Breast epithelium (tissue), 4 donors: ENCODE measurements at places on chromosomes 7 and 10.

GRCh38 chr7:112484671-112485167 lies 3.9 kb downstream of the LSMEM1 start:
- DNase-seq, result peak; percentile 40

DNA sequence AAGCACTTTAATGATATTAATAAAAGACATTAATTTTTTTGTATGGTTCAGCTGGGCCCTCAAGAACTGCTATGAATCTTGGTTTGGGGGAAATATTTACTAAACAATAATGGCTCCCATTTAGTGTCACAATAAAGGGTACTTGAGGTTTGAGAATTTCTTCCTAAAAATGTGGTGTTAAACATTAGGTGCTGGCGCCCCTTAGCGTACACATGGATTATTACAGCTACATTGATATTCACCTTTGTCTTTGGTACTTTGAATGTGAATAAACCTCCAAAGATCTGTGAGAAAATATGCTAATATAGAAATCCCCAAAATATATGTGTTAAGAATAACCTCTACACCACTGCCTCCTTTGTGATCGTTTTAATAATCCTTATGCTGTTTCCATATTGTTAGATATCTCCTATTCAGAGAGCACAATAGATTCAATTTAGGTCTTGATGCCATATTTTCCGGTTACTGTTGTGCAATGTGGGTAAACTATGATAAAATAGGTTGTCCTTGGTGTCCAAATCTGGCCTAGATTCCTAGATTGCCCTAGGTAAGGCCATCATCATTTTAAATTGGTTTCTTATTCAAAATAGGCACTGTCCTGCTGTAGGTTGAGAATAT lies 161.8 kb upstream of the CACNA2D1 start:
- DNase-seq, result no peak

DNA sequence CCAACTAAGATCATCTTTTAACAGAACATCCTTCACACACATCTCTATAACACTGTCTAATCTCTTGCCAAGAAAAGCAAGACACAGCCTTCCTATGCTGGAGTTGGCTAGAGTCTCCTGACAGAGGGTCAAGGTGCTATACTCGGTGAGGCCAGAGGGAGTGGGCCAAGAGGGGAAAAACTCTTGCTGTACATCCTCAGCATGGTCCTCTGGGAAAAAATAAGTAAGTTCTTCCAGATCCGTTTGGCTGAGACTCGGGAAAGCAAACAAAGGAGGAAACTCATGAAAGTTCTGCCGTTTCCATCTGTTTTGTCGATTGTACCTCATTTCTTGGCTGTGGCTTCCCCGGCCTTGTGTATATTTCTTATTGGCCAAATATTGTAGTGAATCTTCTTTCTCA lies 33.9 kb downstream of the VWDE start:
- no peak for DNase-seq

GRCh38 chr10:26746061-26746460 lies 48.6 kb downstream of the PDSS1 start:
- DNase-seq, result no peak

GRCh38 chr10:116764979-116765378 lies 22.6 kb upstream of the HSPA12A start:
- no peak for DNase-seq

DNA sequence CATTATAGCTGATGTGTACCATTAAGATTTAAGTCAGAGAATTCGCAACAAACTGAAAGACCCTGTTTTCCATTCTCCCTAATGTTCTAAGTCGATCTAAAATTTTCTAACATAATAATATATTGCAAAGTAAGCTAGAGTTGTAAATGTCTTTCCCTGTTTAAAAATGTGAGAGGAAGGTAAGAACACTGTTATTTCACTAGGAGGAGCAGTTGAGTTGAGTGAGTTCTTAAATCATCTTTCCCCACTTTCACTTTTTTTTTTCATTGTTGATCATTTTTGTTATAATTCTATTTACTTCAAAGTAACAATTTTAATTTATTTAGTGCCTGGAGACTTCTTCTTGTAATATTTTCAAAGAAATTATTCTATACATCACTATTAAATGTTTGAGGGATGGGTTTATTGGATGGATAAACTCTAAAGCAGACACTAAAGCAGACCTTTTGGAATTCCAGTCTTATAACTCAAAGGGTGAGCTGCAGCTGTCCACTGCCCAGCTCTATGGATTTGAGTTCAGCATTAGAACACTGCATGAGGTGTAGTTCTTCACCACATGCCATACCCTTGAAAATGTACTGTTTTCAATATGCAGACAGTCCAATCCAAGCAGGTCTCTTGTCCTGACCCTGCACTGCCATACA lies 181.3 kb upstream of the FZD1 start:
- no peak for DNase-seq

DNA sequence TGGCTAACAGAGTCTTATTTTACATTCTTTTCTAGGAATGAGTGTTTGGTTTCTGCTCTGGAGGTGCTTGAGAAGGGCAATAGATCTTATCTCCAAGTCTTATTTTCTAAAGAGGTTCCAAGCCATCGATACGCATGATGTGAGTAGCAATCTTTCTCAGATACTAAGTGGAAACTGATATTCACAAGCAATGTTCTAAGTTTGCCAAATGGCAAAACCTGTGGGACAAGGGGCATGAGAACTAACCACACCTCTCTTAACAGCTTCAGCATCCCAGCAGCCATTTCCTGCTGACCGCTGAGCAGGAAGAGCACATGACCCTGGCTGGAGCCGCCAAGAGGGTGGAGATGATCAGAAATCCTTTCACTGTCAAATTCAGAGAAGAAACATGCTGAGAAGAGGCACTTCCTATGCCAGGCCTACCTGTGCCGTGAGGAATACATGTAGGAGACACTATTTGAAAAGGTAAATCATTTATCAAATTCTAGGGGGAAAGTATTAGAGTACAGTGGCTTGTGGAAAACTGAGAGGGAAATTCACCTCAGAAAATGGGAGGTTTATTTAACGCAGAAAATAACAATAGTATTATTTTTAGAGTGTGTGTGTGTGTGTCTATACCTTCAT lies 35.2 kb downstream of the CCDC71L start:
- no peak for DNase-seq

- DNase-seq, result no peak
Observed at GRCh38 chr7:111368381-111369065, 193.8 kb downstream of the IMMP2L start.

DNA sequence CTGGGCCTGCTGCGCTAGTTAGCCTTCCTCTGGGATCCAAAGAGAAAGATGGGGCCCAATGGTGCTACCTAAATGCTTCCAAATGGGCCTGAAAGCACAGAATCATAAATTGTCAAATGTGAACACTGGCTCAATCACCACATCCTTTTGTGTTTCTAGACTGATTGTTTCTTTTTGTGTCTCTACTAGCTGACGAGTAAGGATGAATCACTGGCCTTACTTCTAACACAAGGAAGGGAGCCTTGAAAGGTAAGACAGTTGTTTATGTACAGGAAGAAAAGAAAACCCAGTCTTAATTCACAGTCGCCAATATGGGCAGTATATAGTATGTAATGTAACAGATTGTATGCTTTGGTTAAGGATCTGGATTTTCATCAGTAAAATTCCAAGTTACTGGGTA lies 89.5 kb downstream of the ZNF92 start:
- no peak for DNase-seq

GRCh38 chr10:14728346-14728745 lies 46.4 kb downstream of the FAM107B start:
- DNase-seq, result no peak

DNA sequence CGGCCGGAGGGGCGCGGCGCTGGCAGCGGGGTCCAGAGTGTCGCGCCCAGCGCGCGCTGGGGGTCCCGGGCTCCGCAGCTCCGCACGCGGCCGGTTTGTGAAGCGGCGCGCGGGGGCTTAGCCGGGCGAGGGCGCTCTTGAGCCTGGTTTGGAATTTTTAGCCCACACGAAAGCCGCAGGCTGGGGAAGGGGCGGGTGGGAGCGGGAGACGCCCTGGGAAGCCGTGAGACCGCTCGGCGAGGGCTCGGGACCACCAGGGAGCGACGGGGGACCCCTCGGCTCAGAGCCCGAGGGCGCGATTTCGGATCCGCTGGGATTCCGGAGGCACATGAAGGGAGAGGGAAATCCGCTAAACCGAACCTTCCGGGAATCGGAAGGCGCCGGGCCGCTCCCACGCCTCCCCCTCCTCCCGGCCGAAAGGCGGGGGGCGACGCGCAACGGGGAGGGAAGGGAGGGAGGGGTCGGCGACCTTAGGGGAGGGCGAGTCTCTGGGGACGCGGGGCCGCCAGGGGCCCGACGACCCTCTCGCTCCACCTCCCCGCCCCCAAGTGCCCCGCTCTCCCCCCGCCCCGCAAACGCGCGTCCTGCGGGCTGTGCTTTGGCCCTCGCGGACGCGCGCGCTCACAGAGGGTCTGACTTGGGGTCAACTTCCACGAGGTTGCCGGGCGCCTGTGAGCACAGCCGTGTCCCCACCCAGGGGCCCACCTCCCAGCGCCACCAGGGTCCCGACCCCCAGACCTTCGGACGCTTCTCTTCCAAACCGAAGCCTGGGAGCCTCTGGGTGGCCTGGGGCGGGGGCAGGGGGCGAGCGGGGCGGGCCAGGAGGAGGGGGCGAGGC lies 5.1 kb upstream of the ELFN1 start:
- no peak for DNase-seq

GRCh38 chr10:77685432-77685831 lies 47.8 kb upstream of the KCNMA1 start:
- DNase-seq, result no peak

DNA sequence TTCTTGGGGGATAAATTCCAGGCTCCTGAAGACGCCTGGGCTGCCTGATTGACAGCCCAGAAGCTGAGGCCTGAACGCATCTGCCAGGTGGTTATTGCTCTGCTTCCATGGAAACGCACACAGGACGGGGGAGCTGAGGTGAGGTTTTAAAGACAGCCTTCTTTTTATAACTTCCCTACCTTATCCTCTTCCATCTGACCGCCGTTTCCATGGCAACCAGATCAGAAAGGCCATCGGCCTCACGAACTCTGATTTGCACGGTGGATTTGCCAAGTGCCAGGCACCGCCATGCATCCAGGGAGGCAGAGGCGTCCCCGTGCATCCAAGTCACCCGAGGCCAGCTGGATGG lies 260.9 kb downstream of the ADARB2 start:
- no peak for DNase-seq

- DNase-seq, result no peak
Observed at GRCh38 chr7:55486991-55487390, 85.3 kb downstream of the VOPP1 start.

DNA sequence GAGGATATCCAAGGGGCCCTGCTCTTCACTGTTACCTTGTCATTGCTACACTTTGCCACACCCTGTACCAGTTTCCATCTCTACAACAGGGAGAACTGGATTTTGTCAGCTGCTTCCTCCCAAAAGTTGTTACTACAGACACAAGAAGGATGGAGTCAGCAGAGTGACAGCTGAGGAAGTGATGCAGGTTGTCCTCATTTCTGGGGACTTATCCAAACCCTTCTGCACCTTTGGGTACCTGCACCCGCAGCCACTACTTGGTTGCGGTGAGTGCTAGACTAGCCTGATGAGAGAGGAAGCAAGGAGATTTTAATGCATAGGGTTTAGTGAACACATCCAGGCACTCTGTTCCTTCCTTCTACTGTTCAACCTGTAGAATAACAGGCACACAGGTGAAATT lies 281.0 kb downstream of the RPS24 start:
- no peak for DNase-seq

DNA sequence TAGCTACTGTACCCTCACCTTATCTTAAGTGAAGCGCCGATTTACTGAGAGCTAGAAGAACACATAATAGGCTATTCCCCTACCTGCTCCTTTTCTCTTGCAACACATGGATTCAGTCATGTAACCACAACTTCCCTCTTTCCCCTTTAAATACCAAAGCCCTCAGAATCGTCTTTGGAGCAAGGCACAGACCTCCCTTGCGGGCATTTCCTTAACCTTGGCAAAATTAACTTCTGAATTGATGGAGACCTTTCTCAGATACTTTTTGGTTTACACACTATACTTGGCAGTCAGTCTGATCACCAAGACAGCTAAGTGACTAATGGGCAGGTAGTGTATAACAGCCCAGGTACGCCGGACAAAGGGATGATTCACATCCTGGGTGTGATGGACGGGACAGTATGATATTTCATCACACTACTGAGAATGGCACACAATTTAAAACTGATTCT lies 72.7 kb upstream of the SEC61G start:
- no peak for DNase-seq

DNA sequence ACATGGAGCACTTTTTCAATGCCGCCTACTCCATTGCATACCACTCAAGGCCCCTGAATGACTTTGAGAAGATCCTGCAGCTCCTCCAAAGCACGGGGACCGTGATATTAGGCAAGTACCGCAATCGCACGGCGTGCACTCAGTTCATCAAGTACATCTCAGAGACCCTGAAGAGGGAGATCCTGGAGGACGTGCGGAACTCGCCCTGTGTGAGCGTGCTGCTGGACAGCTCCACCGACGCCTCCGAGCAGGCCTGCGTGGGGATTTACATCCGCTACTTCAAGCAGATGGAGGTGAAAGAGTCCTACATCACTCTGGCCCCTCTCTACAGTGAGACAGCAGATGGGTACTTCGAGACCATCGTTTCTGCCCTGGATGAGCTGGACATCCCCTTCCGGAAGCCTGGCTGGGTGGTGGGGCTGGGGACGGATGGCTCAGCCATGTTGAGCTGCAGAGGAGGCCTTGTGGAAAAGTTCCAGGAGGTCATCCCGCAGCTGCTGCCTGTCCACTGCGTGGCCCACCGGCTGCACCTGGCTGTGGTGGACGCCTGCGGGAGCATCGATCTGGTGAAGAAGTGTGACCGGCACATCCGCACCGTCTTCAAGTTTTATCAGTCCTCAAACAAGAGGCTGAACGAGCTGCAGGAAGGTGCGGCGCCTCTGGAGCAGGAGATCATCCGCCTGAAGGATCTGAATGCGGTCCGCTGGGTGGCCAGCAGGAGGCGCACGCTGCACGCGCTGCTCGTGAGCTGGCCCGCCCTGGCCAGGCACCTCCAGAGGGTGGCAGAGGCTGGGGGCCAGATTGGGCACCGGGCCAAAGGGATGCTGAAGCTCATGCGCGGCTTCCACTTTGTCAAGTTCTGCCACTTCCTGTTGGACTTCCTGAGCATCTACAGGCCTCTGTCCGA lies 12.7 kb upstream of the ATP6V0E2 start:
- no peak for DNase-seq

GRCh38 chr7:100472121-100472851 lies 6.7 kb downstream of the TSC22D4 start:
- no peak for DNase-seq

DNA sequence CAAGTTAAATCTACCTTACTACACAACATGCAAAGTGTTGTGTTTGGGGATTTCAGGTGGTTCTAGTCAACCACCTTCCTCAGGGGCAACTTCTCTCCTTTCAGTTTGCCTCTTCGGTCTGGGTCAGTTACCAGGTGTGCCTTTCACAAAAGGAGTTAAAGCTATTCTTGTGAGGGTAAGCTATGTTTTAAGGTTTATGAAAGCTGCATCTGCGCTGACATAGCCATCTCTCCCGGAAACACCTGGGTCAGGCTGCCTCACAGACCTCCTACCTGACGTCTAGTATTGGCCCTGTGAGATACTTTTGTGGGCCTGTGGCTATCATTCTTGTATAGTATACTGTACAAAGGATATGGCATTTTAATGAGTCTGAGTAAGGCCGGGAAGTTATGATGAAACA lies 67.7 kb upstream of the ITGA8 start:
- no peak for DNase-seq
